Thoracic aorta (tissue), 2 donors: ENCODE measurements at places on chromosomes 11 and 22.

DNA sequence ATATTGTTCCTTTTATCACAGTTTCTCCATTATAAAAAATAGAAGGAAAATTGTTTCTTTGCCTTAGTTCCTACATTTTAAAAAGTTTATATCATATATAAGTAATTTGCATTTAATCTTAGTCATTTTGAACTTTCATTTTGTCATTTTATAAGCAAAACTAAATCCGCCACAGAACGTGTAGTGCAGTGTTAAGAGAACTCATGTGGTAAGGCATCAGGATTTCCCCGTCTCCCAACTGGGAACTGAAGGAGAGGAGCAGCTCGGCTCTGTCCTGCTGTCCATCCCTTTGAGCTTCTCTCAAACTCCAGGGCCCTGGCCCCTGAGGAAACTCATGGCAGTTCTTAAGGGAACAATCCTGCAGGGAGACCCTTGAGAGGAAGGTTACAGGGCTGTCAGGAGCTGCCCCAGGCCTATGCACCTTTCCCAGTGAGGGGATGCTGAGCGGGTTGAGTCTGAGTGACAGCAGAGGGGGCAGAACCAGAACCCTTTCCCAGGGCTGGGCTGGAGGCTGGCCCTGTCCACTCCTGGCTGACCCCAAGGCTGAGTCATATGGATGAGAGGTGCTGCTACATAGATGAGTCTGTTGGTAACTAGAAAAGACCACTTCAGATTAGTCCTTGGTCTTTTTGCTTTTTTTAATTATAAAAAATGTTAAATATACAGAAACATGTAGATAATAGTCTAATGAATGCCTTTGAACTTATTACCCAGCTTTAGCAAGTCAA, 333.1 kb downstream of the TBC1D22A start:
- DNase-seq: no peak

DNA sequence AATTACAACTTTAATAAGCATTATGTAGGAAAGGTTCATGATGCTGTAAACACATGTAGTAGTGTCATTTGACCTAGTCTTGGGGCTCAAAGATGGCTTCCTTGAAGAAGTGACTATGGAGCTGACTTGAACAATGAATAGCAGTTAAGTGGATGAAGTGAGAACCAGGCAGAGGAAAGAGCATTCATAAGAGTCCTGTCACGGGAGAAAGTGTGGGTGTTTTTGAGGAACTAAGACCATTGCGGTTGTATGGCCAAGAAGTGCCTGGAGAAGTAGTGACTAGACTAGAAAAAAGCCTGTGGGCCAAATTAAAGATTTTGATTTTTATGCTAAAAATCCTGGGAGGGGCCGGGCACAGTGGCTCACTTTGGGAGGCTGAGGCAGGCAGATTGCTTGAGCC, 7.2 kb upstream of the IL18BP start:
- no peak for DNase-seq

DNA sequence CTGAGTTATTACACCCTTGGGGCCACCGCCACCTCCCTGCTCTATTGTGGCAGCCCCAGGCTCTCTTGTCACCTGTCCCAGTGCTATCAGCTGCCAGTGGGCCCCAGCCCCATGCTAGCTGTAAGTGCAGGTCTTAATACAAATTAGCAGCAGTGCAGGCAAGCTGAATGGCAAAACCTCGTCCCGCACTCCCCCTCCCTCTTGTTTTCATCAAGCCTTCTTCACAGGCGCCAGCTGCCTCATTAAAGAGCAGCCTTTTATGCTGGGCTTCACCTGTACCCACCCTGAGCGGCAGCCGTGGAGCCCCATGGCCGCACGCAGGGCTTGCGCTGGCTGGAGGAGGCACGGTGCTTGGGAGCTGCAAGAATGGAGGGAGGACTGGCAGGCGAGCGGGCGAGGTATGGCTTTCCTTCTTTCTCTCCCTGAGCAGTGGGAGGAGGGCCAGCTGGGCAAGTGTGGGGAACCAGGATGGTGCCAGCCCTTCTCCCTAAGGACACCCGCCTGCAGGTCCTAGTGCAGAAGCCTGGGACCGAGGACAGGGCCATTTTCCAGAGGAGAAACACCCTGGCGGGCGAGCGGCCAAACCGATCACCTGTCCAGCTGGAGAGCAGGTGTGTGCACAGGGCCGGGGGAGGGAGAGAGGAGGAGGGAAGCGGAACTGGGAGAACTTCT, 70.7 kb downstream of the FLI1 start:
- no peak for DNase-seq

DNA sequence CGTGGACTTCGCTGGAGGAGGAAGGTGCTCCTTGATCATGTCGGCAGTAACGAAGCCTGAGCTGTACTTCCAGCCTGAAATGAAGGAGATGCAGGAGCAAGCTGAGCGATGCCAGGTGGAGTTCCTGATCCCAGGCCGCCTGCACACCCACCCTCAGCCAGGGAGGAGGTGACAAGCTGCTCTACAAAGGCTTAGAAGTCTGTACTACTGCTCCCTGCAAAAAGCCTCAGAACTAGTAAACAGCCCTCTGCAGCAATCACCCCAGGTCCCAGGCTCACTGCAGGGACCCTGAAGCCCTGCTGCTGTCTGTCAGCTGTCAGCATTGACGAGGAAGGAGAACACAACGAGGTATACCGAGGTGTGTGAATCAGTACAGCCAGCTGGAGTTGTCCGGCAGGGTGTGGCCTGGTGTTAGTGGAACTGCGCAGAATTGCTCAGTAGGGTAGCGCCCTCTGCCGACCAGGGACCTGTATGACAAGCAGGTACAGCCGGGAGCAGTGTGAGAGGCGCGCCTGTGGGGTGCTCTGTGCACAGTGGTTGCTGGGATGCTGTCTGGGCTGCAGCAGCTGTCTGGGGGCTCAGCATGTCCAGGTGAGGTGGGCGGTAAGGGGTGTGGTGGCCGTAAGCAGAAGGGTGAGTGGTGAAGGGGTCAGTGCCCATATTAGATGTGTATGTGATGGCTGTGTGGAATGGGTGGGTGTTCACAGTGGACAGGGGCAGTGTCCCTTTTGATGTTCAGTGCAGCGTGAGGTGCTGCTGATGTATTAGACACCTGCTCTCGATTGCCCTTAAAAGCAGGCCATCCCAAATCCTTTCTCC, 7.6 kb downstream of the CYB5R2 start:
- peak; percentile 19 for DNase-seq

- DNase-seq: no peak
These were observed 53.9 kb downstream of the MN1 start for GRCh38 chr22:27747396-27748221.

DNA sequence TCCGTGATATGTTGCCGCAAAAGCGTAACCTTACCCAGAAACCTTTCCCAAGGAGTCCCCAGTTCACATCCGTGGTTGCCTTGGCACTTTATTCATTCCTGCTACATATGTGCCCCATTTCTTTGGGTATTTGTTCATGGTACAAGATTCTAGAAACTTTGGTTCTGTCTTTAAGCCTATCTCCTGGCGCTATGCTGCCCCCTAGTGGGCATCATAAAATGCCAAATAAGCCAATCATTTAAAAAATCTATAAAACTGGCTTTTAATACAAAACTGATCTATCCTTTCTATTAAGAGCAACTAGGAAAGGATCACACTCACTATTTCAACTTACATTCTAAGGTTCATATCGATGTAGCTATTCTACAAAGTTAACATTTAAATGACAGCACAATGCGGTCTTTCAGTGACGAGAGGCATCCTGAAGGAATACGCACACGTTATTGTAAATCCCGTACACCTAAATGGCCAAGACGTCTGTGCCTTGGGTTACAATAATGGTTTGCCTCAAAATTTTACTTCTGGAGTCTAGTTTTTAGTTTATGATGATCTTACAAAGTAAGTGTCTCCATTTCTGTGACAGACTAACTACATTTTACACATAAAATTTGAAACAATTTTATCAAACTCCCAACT, 16.2 kb downstream of the PIWIL3 start:
- no peak for DNase-seq

GRCh38 chr11:6771926-6772893, at the start of gene OR2AG2:
OR2AG2 (minus strand) TSS chr11:6771976; CDS start chr11:6768957, 3,019 bp downstream.
- no peak for DNase-seq

DNA sequence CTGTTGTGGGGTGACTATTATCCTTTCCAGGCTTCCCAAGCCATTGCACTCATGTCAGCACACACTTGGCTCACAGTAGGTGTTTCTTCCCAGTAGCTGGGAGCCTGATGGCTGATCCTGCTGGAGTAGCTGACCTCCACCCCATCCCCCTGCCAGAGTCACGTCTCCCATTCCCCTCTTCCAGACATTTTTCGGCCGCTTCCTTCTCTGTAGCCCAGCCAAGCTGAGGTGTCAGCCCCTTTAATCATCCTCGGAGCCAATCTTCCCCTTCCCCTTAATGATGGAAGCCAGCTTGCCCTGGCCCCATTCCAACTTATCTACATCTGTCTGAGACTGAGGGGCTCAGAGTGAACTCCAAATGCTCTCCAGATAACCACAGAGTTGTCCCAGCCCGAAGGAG, 550.7 kb downstream of the MN1 start:
- no peak for DNase-seq

DNA sequence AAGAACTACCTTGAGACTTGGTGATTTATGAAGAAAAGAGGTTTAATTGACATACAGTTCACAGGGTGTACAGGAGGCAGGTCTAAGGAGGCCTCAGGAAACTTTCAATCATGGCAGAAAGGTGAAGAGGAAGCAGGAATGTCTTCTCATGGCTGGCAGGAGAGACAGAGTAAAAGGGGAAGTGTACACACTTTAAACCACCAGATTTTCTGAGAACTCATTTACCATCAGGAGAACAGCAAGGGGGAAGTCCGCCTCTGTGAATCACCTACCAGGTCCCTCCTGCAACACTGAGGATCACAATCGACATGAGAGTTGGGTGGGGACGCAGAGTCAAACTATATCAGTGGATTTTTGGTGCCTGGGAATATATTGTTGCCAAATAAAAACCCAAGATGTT, 40.3 kb upstream of the OR5D13 start:
- no peak for DNase-seq

DNA sequence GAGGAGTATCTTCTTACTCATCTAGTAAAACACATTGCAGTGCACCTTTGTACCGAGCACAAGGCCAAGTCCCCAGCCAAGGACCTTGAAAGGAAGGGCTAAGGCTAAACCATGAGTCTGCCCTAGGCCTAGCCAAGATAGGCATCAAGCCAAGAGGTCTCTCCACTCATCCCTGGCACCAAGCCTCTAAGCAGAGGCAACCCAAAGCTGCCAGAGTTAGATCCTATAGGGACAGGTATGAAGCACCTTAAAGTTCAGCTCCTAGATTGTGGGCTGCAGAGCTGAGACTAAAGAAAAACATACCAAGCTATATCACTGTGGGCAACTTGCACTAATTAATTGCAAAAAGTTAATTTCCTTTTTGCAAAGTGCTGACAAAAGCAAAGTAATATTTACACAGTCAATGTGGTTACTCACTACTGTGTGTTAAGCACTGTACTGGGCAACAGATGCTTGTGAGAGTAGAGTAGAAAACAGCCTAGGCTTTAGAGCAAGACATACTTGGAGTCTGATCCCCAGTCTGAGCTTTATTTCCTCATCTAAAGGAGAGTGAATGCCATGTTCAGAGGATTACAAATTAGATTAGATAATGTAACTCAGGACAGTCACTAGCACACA, 7.2 kb downstream of the COA4 start:
- no peak for DNase-seq

DNA sequence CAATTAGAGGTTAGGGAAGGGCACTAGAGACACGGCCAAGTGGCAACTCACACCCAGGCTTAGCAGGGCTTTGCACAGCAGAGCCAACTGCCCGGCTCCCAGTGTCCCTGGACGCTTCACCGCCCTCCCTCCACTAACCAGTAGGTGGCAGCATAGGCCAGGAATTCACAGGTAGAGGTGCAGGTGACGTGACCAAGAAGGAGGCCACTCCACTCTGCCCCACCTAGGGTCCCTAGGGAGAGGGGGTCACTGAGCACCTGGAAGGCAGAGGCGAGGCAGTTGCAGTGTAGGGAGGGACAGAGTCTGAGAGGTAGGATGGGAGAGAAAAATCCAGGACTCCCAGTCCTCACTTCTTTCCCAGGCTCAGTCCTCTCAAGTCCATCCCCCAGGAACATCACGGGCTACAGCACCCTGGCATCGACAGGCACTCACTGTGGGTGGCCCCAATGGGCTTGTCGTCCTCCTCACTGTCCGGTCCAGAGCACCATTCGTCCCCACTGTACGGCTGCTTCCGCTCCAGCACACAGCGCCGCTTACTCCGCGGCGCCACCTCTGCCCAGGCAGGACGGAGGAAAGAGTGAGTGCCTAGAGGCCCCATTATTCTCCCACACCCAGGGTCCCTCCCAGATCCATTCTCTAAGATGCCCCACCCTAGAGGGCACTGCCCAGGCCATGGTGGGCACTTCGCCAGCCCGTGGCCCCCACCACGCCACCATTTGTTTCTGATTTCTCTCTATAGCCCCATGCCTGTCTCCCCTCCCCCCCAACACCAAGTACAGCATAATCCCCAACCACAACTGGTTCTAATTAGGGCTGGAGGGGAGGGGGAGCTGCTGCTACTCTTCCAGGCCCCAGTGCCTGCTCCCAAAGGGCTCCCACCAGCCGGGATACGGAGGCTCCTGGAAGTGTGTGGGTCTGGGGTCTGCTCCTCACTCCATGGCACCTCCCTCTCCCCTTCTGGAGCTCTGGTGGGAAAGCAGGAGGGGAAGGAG, 18.4 kb downstream of the BCL9L start:
- peak; percentile 55 for DNase-seq

- DNase-seq: no peak
These were observed 22.9 kb upstream of the TESMIN start for GRCh38 chr11:68774194-68774585.

DNA sequence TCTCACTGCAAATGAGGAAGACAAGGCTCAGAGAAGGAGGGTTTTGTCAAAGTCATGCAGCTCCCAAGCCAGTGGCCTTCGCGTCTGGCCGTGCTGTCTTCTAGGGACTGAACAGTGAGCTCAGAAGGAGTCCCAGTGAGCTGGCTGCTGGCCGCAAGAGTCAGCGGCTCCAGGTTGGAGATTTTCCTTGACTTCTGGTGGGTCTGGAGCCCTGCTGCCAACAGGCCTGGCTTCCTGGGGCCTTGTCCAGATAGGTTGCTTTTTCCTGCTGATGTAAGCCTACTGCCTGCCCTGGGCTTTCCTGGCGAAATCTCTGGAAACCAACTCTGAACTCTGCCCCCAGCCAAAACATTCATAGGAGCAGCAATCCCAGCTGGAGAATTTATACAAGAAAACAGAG, 272.7 kb upstream of the CADM1 start:
- DNase-seq: no peak

- DNase-seq: peak; percentile 87
These were observed at the start of the genes RPS25 and TRAPPC4 for GRCh38 chr11:119018074-119018938. RPS25 (minus strand) TSS chr11:119018343; CDS start chr11:119018284, 59 bp downstream. TRAPPC4 (plus strand) TSS chr11:119018766; CDS start chr11:119018796, 30 bp downstream.

- DNase-seq: no peak
These were observed 23.2 kb downstream of the FADS2 start for GRCh38 chr11:61851113-61851899.
